ENCODE measurements at places on chromosomes 5 and 9. TPM values are rescaled to one million over a fixed set of nuclear protein-coding genes. Genes with fewer than 3 reads are reported as not detected.

DNA sequence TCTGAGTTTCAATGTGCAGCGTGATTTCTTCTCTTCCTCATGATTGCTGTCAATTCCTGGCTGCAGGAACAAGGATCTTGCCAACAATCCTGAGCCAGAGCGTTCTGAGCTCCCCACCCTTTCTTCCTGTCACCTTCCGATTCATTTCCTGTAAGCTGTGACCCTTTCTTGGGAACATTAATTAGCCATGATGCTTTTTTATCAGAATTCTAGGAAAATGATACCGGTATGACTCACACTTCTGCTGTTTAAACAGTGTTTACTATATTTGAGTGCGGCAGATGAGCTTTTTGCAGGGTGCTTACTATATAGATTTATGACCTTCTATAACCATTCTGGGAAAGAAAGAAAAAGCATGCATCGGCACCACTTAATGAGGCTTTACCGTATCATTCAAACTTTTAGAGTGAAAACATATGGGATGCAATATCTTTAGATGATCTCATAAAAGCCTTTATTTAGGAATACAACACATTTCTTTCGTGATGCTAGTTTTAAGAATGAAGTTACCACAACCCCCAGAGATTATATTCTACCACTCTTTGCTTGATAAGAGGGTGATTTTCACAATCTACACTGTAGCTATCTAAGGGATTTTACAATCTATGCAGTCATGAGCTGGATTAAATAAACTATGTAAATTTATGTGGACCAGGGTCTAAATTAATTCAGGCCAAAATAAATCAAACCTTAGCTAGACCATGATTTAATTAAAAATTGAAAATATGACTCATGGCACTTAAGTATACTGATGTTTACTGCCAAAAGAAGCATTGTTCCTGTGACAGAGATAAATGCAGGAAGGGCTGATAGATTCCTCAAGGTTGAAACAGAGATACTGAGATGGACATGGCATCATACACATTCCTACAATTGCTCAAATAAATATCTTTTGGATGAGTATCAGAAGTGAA is 38.0 kb upstream of the OSMR start:
- DNase-seq, result no peak

GRCh38 chr5:122492675-122493074 is 180.6 kb downstream of the SNCAIP start:
- DNase-seq, result no peak

DNA sequence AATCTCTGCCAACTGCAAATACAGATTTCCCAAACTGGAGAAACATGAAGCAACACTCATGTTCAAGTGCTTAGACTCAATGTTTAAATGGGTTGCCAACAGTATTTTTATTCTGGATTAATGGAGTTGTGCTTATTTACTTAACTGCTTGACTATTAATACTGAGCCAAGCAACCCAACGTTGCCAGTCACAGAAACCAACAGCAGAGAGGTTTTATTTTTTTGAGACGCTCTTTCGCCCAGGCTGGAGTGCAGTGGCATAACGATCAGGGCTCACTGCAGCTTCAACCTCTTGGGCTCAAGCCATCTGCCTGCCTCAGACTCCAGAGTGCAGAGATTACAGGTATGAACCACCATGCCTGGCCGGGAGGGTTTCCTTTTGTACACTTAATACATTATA is 8.5 kb upstream of the TMEM268 start:
- no peak for DNase-seq

GRCh38 chr9:6132650-6133049 is 83.0 kb upstream of the IL33 start:
- DNase-seq, result no peak

PTBP3 gene
- 53.3 TPM for polyA plus RNA-seq

ENTR1 gene
- 9.9 TPM for polyA plus RNA-seq

DNA sequence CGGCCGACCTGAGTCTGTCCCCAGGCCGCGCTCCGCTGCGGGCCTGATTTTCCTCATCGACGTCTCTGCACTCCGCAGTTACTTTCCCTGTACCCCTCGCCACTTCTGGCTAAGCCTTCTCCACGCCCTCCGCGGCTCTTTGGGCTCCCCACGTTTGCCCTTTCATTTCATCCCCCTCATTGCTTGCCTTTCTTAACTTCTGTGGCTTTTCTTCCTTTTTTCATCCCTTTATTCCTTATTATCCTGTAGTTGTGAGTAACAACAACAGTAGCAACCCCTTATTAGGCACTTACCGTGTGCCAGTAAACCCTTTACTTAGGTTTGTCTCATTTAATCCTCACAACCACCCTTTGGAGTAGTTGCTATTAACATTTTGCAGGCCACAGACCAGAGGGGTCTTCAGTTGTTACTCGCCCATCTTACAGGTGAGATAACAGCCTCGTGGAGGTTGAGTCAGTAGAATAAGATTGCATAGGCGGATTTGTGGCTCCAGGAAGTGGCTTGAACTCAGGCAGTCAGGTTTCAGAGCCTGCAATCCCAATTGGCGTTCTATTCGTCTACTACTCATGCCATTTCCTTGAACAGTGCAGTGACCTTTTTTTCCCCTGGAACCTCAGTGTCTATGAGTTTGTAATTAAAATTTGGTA is 724 bp downstream of the TCERG1 start:
- DNase-seq, result no peak

GRCh38 chr5:134510970-134511795 is 14.3 kb upstream of the JADE2 start:
- DNase-seq, result peak; percentile 32

- no peak for DNase-seq
These were observed 82.7 kb upstream of the NEURL1B start for GRCh38 chr5:172558076-172558976.

GRCh38 chr5:155229135-155229534 is 215.6 kb downstream of the KIF4B start:
- DNase-seq, result no peak

Measured in CD4-positive, CD25-positive, alpha-beta regulatory T cell (primary cell).